Regular cardiac myocyte (primary cell): ENCODE measurements at places on chromosomes 1 and 21. TPM values are rescaled to one million over a fixed set of nuclear protein-coding genes. Genes with fewer than 3 reads are reported as not detected.

Gene CELA3A
- not detected in 2 replicates for total RNA-seq

Gene GRIK3
- not detected in 2 replicates for total RNA-seq

Gene CYP4A11
- total RNA-seq, result not detected in 2 replicates

Gene NR0B2
- not detected in 2 replicates for total RNA-seq

Gene SPRR2B
- total RNA-seq, result not detected in 2 replicates

Gene PDZK1IP1
- 0.58 and 1.7 TPM in 2 replicates for total RNA-seq

Gene RHCE
- total RNA-seq, result 1.2 and 1.7 TPM in 2 replicates

Gene IVL
- not detected in 2 replicates for total RNA-seq

Gene NUF2
- total RNA-seq, result 2.3 and 32.4 TPM in 2 replicates

Gene LCE2C
- total RNA-seq, result not detected in 2 replicates

Gene DCST1
- total RNA-seq, result not detected in 2 replicates

Gene HSF2BP
- total RNA-seq, result 0.96 and 2.5 TPM in 2 replicates

Gene UMODL1
- under 0.01 TPM in 1 of 2 replicates, not detected in the other for total RNA-seq

Gene MRPS14
- total RNA-seq, result 21.1 and 22.4 TPM in 2 replicates

Gene GBP4
- 1.1 and 2.3 TPM in 2 replicates for total RNA-seq

Gene PRPF38A
- 9.9 and 15.0 TPM in 2 replicates for total RNA-seq

Gene NCAM2
- 6.3 and 11.6 TPM in 2 replicates for total RNA-seq

Gene OLIG2
- total RNA-seq, result not detected in 2 replicates

Gene NTMT2
- total RNA-seq, result not detected in 2 replicates

Gene TOR3A
- 28.2 and 50.2 TPM in 2 replicates for total RNA-seq

Gene PRRX1
- 101 and 189 TPM in 2 replicates for total RNA-seq

Gene CFHR5
- not detected in 2 replicates for total RNA-seq

Gene MAD2L2
- 26.2 and 32.4 TPM in 2 replicates for total RNA-seq

Gene ARHGEF10L
- 18.6 and 20.1 TPM in 2 replicates for total RNA-seq
